ENCODE measurements at places on chromosomes 4 and X.
A peak's percentile ranks its signal among the peaks of the same experiment; 100 is the strongest.

GRCh38 chr4:173436149-173436579 lies 37.2 kb upstream of the SCRG1 start:
- no peak for DNase-seq

GRCh38 chr4:112321776-112322684 lies 24.9 kb downstream of the ALPK1 start:
- peak; percentile 86 for DNase-seq

DNA sequence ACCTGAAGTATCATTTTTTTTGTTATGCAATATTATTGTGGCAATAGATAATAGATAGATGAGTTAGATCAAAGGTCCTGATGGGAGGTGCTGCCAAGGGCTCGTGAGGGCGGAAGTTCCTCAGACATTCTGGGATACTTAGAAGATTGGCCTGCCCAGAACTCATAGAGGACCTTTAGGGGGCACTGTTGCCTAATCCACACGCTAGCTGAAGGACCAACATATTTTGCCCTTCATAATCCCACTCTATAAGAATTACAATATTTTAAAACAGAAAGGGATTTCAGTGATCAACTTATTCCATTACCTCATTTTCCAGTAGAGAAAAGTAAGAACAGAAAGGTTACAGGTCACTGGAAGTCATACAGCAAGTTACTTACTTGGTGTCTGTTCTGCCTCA lies 22.9 kb upstream of the COX7B2 start:
- no peak for DNase-seq

- no peak for DNase-seq
These were observed 482 bp downstream of the GSTCD start for GRCh38 chr4:105709081-105709450.

DNA sequence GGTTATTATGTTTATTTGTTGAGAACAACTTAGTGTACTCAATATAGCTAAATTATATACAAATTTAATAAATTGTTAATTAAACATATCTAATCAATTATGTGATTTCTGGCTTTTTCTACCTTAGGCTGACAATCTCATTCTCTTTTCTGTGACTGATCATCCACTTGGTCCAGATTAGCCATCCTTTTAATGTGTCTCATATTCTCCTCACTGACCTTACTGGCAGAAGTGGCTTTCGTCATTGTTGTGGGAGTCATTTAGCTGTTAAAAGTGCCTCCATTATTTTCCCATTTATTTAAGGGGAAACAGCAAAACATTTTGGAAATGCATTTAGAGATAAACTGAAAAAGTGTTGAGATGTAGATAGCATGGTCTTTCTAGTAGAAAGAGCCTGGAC lies 172.2 kb downstream of the CCSER1 start:
- no peak for DNase-seq

DNA sequence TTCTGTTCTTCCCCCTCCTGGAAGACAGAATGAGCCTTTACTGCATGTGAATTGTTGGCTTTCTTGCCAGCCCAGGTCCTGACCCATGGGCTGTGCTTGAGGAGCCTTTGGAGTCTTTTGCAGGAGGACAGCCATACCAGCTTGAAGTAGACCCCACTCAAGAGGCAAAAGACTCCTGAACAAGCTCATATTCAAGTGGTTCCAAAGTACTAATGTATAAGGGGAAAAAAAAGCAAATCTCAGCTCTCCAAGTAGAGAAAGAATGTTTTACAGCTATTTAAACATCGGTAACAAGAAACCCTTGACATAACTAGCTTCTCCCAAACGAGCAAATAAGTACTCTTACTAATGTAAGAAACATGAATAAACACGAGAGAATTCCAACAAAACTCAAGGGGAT lies 174.9 kb upstream of the MXRA5 start:
- no peak for DNase-seq

DNA sequence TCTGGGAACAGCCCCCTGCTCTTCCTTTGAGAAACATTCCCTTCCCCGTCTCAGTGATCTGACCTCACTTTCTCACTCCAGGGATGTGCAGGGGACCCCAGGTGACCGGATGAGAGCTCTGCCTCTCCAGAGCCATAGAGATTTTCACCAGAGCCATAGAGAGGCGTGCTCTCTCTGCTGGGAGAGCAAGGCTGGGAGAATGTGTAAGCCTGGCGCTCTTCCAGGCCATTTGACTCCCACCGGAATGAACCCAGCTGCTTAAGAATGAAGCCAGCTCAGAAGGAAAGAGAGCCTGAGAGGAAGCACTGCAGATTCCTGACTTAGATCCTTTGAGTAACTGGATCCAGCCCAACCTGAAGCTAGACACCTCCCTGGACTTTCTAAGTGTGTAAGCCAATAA lies 106.4 kb downstream of the DHX15 start:
- no peak for DNase-seq

GRCh38 chr4:176611381-176611780 lies 181.3 kb downstream of the VEGFC start:
- no peak for DNase-seq

DNA sequence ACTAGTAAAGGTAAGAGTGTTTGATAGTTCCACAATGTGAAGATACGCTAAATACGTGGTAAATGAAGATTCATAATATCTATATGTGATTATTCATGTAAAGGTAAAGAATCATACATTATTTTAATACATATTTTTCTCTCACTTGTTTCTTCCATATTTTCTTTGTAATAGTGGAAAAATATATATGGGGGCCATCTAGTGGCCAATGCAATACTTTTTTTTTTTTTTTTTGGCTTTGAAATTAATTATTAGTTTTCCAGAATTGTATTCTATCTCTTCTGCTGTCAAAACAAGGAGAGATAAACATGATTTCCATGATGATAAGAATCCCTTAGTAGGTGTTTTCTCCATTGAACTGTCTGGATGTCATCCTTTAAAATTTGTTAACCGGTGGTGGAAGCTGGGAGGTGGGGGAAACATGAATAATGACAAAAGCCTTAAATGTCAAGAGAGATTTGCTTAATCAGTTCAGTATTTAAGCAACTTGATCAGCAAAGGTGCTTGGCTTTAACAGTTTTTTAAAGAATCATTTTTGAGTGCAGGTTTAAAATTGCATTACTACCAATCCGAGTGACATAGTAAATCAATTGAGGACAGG lies 508.7 kb upstream of the HTR2C start:
- DNase-seq = no peak

- no peak for DNase-seq
These were observed 24.6 kb upstream of the ANTXR2 start for GRCh38 chr4:80097400-80098177.

DNA sequence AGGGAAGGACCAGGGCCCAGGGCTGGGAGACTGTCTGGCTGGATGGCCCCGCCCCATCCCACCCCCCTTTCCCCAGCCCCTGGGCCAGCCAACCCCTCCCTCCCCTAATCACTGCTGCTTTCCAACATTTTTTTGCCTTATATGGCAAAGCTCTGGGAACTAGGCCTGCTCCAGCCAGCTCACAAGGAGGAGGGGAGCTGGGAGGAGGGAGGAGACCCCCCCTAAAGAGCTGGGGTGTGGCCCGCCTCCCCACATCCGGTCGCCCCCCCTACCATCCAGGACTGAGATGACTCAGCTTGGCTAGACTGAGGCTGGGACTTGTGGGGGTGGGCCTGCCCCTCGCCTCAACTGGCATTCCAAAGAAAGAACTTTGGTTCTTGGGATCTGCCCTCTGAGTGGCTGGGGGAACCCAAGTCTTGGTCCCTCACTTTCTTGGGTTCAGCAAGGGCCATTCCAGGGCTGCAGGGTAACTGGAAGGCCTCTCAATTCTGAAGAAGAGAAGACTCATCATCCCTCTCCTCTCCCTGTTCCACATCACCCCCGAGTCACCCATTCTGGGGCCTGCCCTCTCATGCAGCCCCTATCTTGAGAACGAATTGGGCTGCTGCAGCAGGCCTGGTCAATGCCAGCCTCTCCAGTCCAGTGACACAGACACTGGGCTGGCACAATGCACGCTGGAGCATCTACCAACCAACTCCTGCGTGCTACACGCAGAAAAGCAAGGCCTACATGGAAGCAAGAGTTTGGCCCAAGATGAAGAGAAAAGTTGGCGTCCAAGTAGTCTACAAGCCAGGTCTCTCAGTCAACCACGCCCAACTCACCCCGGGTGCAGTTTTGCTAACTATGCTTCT lies 4.8 kb downstream of the FLNA start:
- peak; percentile 77 for DNase-seq

GRCh38 chr4:112128452-112128851 lies 16.8 kb upstream of the FAM241A start:
- DNase-seq = no peak

DNA sequence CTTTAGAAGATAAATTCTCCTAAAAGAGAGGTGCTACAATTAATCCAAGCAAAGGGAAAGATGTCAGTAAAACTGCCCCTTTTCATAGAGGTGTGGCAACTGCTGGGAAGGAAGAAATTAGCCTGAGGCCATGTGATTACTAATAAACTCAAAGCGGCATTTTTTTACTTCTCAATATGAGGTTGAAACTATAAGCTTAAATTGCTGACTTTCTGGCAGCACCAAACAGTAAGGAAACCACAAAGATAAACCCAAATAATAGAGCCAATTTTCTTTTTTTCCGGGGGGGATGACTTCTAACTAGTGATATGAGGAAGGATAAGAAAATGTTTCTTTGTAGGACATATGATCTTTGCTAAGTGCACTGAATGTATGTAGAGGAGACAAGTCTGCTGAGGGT lies 30.9 kb downstream of the AR start:
- DNase-seq = no peak

- peak; percentile 47 for DNase-seq
These were observed 468 bp downstream of the ZMYM3 start for GRCh38 chrX:71253253-71254091.

DNA sequence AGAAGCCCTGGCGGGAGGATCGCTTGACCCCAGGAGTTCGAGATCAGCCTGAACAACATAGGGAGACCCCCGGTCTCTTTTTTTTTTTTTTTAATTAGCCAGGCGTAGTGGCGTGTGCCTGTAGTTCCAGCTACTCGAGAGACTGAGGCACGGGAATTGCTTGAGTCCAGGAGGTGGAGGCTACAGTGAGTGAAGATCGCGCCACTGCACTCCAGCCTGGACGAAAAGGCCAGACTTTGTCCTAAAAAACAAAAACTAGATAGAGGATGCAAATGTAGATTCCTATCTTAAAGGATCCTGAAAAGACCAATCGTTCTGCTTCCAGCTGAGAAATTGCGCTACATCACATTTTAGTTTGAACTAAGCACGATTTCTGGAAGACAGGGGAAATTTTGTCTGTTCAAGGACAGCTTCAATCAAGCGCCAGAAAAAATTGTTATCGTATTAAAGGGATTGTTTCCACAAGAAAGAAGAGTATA lies 627 bp upstream of the HSD17B11 start:
- no peak for DNase-seq

DNA sequence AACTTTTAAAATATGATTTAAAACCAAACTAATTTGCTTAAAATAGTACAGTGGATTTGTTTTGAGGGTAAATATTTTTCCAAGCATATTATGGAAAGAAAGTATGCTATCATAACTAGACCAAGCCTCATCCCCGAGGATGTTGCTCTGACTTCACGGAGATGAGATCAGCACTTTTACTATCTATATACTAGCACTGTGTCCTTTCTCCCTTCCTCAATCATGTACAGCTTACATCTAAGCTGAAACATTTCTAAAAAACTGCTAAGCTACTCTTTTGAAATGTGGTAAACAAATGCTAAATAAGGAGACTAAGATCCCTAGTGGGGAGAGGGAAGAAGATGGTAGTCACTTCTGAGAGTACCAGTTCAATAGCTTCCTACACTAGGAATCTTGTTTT lies 23.8 kb downstream of the AMMECR1 start:
- no peak for DNase-seq

DNA sequence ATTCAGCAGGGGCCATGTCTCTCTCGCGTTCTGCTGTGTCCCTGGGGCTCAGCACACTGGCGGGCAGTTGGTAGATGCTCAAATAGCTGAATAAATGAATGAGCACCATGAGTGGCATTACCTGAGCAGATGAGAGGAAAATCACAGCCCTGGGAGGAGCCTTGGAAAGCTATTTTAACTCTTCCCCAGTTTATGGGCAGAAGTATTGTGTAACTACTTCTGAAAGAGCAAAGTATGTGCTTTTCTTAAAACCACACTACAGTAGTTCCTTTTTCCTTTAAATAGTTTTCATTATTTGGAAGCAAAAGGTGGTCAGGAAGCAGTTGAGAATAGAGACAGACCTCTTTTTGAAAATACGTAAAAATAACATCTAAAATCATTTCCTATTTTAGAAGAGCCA lies 3.0 kb upstream of the PLAC1 start:
- no peak for DNase-seq

DNA sequence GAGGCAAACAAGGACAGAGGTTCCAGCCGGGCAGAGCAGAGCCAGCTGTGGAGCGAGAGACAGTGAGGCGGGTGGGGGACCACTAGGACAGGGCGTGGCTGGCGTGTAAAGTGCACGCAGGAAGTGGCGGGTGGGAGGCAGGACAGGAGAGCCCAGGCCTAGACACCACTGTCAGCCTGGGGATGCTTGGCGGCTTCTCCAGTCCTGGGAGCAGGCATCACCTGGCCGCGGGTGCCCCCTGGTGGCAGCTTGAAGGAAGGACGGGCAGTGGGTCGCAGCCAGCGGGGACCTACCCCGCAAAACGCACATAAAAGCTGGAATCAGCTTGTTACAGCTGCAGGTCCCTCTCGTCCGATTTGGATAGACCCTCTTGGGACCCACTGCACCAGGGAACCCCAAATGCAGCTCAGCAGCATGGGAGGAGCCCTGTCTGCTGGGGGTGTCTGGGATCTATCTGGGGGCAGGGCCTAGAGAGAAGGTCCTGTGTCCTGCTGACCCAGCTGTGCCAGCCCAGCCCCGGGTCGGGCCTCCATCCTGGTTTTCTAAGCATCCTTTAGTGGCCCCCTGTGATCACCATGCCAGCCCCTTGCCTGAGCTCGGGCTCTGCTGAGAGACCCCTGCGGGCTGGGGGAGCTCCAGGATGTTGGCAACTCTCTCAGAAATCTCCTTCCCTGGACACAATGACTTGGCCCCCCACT lies 57.7 kb downstream of the WFS1 start:
- DNase-seq = peak; percentile 78

DNA sequence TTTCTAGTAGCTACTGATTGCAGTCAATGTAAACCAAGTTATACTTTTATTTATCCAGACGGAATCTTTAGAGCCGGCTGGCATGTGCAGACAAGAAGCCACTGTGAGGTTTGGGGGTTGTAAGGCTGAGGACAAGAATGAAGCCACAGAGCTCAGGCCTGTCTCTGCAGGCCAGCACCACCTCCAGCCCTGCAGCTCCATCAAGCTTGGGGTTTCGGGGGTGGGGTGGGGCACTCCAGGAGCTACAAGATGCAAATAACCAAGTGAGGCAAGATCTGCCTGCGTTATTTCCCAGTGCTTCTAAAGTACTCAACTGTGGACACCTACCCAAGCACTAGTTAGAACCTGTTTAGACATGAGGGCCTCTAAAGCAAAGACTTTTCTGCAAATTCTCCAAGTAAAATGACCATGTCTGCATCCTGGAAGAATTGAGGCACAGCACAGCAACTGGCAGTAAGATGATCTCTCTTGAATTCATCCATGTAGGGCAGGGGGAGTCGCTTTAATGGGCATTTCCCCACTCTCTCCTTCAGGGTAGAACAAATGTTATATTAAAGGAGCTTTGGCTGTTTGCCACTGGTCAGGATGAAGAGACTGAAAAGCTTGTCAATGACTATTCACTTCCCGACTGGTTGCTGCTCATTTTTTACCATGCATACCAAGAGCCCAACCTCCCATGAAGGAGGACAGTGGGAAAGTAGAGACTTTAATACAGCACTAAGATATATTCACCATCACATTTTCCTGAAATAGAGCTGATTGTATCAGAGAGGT lies 222.5 kb downstream of the MGST2 start:
- no peak for DNase-seq

All from CD4-positive, alpha-beta T cell treated with Interleukin-6 for 4 hours (primary cell).